ENCODE measurements at places on chromosomes 7 and 10.

GRCh38 chr7:28217143-28217542 lies 36.5 kb upstream of the JAZF1 start:
- no peaks in the 10 kb centered on the region for H3K36me3 ChIP-seq
- no peak overlapping the region for H3K27ac ChIP-seq
- peaks cover 8% of the 10 kb centered on the region for H3K27me3 ChIP-seq
- no peaks in the 10 kb centered on the region for H3K4me1 ChIP-seq

- no peaks in the 10 kb centered on the region for H3K4me1 ChIP-seq
- no peak for DNase-seq
Observed at GRCh38 chr10:132238371-132239125, 51.8 kb downstream of the DPYSL4 start.

DNA sequence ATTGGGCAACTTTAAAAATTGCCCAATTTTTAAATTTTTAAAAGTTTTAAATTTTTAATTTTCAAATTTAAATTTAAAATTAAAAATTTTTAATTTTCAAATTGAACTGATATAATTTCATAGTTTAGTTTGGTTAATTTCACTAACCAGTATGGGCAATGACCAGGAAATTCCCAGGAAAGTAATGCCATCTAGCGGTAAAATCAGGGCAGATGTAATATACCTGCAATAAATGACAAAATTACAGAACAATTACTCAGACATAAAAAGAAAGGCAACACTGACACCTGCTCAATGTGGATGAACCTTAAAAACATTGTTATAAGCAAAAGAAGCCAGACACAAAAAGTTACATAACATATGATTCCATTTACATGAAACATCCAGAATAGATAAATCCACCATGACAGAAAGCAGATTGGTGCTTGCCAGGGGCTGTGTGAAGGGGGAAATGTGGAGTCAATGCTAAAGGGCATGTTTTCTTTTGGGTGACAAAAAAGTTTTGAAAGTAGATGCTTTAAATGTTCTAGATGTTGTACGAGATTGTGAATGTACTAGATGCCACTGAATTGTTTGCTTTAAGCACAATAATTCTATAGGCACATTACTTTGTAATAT lies 28.6 kb upstream of the SLC16A12 start:
- no peaks in the 10 kb centered on the region for H3K4me1 ChIP-seq
- H3K27ac ChIP-seq: no peak overlapping the region
- H3K4me3 ChIP-seq: no peak overlapping the region
- peaks cover 6% of the 10 kb centered on the region for H3K27me3 ChIP-seq

DNA sequence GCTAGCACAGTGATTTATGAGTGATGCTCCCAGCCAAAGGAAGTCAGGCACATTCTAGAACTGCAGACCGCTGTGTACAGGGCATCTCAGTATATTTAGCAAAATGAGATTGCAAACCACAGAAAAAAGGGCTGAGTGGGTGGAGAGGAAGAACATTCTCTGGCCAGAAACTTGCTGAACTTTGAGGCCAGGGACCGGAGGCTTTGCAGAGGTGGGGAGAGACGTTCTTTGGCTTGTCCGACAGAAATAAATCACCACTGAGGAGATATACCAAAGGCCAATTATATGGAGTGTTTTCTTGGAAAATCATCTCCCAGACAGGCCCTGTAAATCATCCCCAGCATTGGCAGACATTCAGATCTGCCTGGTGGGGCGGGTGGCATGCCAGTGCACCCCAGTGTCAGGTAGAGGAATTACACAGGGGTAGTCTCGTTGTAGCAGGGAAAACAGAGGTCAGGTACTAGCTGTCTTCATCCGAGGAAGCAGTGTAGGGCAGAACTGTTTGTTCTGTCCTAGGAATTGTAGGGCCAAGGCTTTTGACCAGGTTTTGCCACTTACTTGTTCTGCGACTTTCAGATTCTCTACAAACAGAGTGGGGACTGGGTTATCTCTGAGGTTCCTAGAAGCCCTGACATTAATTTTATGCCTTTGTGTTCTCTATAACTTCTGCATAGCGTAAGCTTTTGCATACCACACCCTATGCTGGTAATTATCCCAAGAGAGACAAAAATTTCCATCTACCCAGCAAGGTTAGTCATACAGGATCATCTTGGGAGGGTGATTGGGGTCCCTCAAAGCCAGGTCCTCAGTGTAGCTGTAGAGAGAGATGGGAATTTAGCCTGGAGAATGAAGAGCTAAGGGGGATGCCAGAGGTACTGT lies 655.6 kb downstream of the LRMDA start:
- no peaks in the 10 kb centered on the region for H3K36me3 ChIP-seq
- no peak overlapping the region for H3K4me3 ChIP-seq
- H3K27ac ChIP-seq: no peak overlapping the region
- H3K4me1 ChIP-seq: no peaks in the 10 kb centered on the region

- no peaks in the 10 kb centered on the region for H3K36me3 ChIP-seq
- H3K27ac ChIP-seq: no peak overlapping the region
- no peaks in the 10 kb centered on the region for H3K27me3 ChIP-seq
- H3K4me1 ChIP-seq: no peaks in the 10 kb centered on the region
- no peak for DNase-seq
Observed at GRCh38 chr7:133789974-133790373, 337.2 kb upstream of the LRGUK start.

DNA sequence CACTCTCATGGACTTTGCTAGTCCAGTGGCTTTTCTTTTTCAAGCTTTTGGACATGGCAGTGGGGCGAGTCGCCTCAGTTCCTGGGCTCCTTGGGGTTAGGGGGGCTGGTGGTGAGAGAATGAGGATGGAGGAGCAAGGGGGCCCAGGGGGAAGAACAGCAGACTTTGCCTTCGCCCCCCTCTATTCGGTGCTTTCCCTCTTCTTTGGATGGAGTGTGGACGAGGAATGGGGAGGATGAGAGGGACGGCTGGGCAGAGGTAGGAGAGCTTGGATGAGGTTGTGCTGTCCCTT lies 255 bp downstream of the MAGI2 start:
- H3K4me3 ChIP-seq: no peak overlapping the region
- no peaks in the 10 kb centered on the region for H3K36me3 ChIP-seq
- H3K27ac ChIP-seq: no peak overlapping the region
- no peaks in the 10 kb centered on the region for H3K4me1 ChIP-seq
- no peaks in the 10 kb centered on the region for H3K27me3 ChIP-seq
